ENCODE measurements at places on chromosomes 4 and X.

DNA sequence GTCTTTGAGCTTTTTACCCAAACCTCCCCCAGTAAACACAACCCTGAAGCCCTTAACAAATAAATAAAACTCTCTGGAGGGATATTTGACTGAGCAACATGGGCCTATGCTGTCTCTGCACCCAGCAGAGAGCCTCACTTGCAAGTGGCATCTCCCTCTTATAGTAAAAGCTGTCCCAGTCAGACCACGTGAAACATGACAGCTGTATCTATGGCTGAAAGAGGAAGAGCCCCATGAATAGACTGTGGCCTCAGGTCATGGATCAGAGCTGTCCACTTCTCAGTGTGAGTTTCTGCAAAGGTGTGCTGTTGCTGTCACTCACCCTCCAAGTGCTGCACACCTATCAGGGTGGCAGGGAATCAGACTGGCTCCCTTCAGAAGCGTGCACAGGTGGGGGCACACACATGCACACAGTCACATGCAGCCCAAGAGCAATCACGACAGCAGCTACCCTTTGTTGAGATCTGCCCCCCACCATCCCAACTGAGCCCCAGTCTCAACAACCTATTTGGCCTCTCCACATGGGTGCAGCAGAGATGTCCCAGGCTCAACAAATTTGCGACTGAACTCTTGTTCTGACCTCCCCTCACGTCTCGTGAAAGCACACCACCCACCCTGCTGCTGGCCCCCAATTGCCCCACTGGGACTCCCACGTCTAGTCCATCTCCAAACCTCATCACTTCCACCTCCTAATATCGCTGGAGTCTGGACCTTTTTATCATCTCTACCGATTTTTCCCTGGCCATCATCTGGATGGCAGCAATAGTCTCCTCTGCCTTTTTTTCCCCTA is 45.6 kb downstream of the NAT8L start:
- DNase-seq = no peak

GRCh38 chrX:37993837-37994619 is 12.3 kb upstream of the SYTL5 start:
- no peak for DNase-seq

DNA sequence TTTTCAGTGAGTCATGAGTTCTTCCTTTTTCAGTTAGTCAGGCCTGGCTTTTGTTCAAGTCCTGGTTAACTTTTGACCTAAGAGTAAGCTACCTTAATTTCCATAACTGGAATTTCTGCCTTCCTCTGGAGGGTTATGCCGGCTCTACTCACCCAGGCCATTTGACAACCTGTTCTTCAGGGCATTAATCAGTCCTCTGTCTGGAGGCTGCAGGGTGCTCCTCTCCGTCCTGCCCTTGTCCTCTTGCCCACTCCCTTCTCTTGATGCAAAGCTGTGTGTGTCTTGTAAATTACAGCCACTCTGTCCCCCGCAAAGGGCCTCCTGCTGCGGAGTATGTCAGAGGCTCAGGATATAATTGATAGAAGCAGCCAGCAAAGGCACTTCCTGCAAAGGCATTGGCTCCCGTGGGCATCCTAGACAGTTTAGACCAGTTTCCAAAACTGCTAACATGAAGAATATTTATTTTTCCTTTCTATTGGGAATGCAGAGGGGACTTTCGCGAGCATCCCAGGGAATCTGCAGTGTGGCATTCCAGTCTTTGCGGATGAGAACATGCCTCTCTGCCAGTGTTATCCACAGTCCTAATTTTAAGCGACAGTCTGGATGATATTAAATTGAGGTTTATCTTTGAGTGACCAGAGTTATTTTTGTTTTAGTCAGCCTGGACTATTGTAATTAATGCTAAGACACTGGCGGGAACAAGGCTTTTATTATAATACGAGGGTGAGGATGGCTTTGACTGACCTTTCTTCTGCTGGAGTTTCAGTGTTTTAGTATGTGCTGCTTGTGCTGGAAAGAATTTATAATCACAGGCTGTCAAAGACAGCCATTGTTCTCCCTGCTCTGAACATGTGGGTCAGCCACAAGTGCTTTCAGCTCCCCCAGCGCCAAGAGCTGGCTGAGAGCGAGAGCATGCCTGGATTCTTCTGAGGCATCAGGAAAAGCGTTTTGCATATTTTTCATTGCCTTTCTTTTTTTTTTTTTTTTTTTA is 74.2 kb downstream of the LIMCH1 start:
- no peak for DNase-seq

DNA sequence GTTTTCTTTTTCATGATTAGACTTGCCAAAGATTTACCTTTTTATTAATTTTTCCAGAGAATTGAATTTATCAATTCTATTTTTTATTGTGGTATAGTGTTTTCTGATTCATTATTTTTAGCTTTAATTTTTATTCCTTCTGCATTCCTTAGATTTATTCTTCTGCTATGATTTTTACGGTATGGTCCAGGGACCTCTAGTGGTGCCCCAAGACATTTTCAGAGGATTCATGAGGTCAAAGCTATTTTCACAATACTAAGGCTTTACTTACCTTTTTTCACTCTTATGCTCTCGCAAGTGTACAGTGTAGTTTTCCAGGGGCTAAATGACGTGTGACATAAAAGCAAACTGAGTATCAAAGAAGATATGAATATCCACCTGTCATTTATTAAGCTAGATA is 8.0 kb downstream of the RADX start:
- no peak for DNase-seq

DNA sequence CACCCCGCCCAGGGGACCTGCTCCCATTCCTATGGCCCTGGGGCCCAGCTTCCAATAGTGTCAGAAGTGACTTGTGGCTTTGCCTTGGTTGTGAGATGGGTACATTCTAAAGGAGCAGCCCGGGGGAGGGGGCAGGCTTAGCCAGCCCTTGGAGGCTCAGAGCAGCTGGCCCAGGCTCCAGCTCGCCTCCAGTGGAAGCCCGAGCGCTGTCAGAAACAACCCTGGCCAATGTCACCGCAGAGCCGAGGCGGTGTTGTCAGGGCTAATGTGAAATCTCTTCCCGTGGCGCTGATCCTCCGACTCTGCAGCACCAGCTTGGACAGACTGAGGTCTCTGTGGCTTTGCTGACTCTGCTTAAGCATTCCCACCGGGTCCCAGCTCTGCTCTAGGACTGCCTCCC is 29.2 kb upstream of the ZNF81 start:
- DNase-seq = no peak

GRCh38 chrX:110317061-110317819 is 645 bp downstream of the AMMECR1 start:
- peak; percentile 17 for DNase-seq

DNA sequence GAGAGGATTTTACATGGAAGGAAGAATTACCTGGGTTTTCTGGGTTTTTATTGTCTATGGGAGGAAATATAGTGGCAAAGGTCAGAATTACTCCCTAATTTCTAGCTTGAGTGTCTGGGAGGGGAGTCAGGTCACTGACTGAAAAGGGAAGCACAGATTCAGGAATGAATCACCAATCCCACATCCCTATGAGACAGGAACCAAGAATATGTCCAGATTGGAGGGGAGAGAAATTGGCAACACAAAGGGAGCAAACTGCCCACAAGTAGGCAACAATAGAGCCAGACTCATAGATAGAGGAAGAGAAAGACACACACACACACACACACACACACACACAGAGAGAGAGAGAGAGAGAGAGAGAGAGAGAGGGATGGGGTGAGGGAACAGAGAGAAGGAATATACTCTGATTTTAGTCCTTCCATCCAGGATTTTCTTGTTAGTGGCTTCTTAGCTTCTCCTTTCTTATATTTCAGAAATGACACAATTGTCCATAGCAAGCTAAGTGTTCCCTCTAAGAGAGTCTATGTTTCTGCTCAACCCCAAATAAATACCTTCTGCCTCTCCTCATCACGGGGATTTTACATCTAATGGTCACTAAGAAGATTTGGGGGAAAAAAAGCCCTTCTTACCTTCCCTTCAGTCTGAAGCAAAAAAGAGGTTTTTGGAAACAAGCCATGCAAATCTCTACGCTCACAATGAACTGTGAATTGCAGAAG is 12.0 kb downstream of the P2RY10 start:
- no peak for DNase-seq

- no peak for DNase-seq
These were observed 56.8 kb downstream of the ZFYVE28 start for GRCh38 chr4:2361366-2362265.

DNA sequence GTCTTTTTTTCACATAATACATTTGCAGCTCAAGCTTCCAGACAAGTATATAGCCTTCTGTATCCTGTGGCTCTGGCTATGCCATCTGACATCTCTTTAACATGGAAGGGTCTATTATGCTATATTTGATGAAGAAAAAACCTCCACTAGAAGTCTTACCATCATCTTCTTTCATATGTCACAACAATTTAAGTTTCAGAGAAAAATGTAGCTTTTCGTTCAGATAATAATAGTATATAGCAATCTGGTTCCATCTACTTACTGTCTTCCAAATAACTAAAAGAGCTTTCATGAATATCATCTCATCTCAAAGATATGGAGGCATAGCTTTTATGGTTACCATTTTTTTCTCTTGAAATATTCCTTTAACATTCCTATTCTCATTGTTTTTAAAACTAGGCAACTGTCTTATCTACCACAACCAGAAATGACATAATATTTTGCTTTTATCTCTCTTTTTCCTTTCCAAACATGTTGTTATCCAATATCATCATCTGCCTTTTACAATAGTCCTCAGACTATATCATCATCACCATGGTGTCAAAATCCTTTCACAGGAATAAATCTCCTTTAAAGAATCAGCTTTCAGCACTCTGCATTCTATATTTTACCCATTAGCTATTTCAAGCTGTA is 1005.1 kb downstream of the PDHA2 start:
- DNase-seq = no peak

GRCh38 chr4:163493643-163494359 is 689 bp upstream of the TMA16 start:
- DNase-seq = no peak

DNA sequence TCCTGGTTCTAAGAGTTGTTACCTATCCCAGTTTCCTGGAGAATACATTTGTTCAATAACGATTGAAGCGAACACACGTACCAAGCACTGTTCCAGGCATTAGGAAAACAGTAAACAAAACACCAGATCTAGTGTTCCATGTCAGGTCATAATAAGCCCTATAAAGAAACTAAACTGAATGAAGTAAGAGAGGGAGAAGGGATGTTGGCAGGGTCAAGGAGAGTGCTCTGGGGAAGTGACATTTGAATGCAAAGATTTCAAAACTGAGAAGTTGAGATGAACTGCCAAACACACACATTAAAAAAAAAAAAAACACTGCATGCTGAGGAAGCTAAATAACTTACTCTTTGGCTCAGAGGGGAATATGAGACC is 14.4 kb upstream of the ENAM start:
- DNase-seq = no peak

DNA sequence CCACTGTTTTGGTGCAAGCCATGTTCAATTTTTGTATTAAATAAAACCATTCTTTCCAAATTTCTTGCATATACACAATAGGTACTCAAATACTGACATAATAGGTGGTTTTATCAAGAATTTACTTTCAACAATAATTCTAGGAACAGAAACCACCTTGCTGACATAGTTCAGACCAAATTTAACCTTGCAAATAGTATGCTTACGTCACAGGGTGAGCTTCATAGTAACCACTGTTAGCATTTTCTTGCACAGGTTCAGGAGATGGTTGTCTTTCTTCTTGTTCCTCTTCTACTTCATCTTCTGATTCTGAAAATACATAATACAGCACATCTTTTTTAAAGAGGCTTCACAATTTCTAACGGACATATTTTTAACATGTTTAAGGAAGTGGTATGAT is 17.6 kb downstream of the G3BP2 start:
- no peak for DNase-seq

- no peak for DNase-seq
These were observed 216.2 kb downstream of the DHRSX start for GRCh38 chrX:2284601-2285000.

DNA sequence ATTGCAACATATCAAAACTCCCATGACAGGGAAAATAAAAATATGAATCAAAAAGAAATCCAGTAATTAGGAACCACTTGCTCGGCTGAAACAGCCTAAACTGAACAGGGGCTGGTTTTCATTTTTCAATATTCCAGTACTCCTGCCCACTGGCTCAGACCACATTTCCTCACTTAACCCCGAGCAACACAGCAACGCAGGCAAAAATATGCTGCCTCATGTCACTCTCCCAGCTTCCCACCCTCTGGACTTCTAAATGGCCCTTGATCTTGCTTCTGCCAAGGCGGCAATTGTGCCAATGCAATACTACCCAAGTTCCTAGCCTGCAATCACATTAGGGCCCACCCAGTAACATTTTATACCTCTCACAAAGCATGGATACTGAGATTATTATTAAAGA is 30.6 kb downstream of the USP46 start:
- DNase-seq = no peak

- no peak for DNase-seq
These were observed 165.9 kb downstream of the PJA1 start for GRCh38 chrX:68999356-68999755.

- no peak for DNase-seq
These were observed 24.1 kb downstream of the TMEM271 start for GRCh38 chr4:552019-552418.

- no peak for DNase-seq
These were observed 13.3 kb downstream of the TLR10 start for GRCh38 chr4:38769441-38769840.

DNA sequence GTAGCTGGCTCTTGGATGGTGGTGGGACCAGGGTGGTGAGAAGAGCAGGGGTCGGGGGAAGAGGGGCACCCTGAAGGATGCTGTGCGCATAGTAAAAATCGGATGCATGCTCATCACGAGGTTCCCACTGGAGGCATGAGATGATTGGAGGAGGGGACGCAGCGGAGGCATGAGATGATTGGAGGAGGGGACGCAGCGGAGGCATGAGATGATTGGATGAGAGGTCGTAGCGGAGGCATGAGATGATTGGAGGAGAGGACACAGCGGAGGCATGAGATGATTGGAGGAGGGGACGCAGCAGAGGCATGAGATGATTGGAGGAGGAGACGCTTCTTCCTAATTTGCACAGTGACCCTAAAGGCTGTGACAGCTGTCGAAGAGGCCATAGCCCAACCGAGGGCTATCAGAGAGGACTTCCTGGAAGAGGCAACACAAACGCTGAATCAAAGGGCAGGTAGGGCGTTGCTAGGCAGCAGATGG is 106.7 kb downstream of the ADRA2C start:
- no peak for DNase-seq

DNA sequence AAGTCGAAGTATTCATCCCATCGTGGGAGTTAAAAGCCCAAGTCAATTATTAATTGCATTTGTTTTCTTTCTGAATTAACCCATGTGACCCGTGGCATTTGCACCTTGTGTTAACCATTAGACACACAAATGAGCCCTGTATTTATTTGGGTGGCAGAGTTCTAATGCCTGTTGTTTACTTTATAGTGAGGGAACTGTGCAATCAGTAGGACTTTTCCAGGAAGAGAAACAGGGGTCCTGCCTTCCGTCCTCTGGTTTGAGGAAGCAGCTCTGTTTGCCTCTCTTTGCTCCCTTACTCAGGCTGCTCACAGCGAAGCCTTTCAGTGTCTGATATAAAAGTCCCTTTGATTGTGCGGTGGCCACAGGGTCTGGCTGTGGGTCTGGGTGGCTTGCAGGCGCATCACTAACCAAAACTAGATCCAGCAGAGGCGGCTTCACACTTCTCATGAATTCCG is 263.6 kb downstream of the PTTG2 start:
- DNase-seq = no peak

Measured in stimulated activated CD4-positive, alpha-beta T cell treated with anti-CD3 and anti-CD28 coated beads, Interleukin-4, amount 100 ng/mL, for 48 hours (primary cell).